GM04503 (cell line): ENCODE measurements at places on chromosomes 1 and 21.

- no peak for DNase-seq
Measured at GRCh38 chr1:160149233-160149632, 2.2 kb upstream of the ATP1A4 start.

- DNase-seq, result no peak
Measured at GRCh38 chr1:162224267-162224666, 152.4 kb downstream of the SPATA46 start.

DNA sequence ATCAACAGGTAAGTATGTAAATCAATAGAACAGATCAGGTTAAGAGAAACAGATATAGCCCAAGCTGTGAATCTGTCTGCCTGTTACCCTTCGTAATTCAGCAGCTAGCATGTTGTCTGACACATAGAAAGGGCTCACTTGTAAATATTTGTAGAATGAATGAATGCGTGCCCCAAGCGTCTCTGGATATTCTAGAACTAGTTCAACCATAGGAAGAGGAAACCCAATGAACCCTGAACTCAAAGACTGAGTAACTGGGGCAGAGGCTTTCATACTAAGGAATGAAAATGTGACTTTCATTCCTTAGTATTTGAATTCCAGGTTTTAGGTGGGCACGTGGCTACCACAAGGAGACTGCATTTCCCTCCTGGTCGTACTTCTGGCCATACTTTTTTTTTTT lies 60.1 kb upstream of the SMYD2 start:
- no peak for DNase-seq

- no peak for DNase-seq
Measured at GRCh38 chr1:167800251-167800650, 78.5 kb downstream of the MPZL1 start.

DNA sequence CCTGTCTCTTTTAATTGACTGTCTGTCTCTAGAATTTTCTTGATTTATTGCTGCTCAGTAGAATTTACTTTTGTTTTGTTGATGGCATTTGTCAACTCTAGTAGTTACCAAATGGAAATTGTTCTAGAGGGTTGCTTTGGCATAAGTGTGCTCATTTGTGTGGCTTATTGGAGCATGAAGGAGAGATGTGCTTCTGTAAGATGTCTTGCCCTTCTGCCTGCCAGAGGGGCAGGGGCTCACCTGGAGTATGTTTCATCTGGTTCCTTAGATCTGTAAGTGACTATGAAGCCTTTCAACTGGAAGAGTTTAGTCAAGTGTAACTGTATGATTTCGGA lies 345.5 kb downstream of the DISC1 start:
- DNase-seq, result no peak

DNA sequence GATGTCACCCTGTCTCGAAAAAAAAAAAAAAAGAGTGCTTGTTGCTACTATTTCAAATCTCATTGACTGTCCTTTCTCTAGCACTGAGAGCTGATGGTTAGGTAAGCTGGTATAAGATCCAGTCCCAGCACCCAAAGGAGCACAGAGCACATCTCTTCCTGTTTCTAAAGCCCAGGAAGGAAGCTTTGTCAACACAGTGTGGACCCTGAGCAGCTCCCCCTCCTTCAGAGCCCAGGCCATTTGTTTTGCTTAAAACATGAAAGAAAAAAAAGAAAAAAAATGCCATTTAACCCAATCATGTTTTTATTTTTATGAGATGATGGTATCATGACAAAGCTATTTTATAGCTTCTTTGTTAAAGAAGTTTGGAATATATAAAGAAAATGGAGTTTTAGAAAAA lies 184.1 kb upstream of the DUSP10 start:
- no peak for DNase-seq

DNA sequence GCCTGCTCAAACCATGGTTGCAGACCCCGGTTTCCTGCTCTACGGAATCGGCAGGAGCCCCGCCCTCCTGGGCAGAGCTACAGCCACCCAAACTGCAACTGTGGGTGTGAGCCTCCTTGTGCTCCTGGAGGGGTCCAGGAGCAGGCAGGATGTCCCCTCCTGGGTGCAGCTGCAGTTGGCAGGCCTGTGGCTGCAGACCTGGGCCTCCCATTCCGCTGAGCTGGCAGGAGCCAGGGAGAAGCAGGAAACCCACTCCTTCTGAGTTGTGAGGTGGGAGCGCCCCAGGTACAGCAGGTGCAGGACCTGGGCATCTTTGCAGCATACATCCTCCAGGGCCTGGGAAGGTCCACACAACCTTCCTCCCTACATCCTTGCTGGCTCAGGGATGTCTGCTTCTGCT lies 578.7 kb upstream of the USP24 start:
- no peak for DNase-seq

DNA sequence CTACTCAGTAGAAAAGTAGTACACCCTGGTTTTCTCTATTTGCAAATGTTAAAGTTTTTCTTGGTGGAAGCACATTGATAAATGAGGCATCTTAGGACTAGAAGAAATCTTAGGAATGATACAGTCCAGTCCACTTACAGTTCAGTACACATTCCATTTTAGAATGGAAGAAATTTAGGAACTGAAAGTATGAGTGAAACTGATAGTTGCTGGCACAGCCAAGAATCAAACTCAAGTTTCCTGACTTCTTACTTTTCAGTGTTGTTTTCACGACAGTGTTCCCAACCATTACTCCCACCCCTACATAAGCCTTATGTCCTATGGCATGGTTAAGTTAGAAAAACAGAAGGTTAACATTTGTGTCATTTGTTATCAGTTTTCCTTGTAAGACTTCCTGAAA lies 258.5 kb downstream of the BACH1 start:
- no peak for DNase-seq

DNA sequence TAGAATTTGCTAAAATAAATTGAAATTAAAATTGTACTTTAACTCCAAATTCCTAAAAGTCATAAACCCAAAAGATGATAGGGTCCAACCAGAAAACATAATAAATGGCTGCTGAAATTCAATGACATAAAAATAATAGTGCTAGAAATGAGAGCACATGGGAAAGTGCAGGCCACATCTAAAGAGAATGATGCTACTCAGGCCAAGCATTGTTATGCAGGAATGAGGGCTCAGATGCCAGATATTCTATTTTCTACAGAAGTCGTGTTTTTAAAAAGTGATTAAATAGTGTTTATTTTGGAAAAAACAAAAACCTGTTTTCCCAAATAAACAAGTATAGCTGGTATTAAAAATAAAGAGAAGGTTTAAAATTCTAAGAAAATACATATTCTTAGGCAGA lies 234.4 kb downstream of the KCNT2 start:
- DNase-seq, result no peak

DNA sequence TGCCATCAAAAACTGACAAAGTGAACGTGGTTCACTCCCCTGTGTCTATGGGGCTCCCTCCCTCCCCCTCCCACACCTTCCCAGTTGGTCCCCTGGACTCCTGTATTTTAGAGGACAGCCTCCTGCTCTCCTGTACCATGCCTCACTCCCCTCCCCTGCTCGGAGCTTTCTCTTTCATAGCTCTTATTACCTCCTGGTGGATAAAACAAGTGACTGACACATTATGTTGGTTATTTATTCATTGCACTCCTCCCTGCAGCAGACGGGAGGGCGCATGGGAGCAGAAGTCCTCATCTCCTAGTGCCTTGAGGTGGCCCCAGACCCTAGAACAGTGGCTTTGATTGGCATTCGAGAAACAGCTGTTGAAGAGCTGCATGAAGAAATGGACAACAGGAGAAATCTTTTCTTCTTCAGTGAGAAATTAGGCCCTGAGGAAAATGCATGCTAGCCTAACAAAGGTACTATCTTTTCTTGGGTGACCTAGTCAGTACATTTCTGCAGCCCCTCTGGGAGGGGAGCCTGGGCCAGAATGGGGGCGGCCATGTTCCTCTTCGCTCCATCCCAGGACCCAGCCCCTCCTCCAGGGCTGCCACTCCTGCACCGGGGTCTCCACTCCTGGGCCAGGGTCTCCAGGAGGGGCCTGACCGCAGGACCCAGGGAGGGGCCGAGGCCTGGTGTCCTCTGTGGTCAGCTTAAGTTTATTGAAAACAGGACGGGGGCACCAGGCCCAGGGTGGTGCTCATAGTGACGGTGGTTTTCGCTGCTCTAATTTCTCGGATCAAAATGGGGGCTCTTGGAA lies 1.2 kb upstream of the TFF1 start:
- DNase-seq, result no peak

DNA sequence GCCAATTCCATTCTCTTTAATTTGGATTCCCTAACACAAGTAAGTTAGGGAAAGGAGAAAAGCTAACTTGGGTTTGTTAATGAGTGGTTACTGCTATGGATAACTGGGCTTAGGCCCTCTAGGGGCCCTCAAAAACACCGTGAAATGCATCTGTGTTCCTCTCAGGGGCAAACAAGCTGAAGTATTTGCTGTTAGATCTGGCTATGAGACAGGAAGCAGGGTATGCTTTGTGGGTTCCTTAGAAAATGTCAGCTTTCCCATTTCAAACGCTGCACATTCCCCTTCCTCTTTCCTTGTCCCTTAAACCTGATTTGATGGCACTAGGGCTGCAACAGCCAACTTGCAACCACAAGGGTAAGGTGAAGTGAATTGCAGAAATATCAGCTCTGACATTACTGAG lies 5.7 kb upstream of the CAP1 start:
- DNase-seq, result no peak

- no peak for DNase-seq
Measured at GRCh38 chr21:26790296-26790695, 54.9 kb downstream of the ADAMTS1 start.

DNA sequence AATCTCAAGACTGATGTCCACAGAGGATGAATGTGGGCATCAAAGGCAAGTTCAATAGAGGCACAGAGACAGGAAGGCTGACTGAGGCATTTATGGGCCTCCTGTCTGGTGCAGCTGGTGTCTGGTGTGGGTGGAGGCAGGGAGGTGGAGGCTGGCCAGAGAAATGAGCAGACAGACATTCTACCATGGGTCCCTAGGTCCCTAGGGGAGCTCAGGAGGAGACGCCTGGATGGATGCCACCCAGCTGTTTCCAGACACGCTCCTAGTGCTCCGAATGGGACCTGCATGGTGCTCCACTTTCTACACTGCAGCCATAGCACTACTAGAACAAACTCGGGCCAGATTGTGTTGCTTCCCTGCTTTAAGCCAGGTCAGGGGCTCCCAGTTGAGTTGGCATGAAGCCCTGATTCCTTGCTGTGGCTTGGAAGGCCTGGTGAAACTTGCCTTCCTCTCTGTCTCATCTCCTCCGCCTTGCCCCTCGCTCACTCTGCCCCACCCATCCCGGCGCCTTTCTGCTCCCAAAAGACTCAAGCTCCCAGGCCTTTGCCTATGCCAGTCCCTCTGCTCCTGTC lies 25.3 kb downstream of the PADI2 start:
- no peak for DNase-seq

- no peak for DNase-seq
Measured at GRCh38 chr1:240385551-240385950, 226.4 kb downstream of the GREM2 start.

- no peak for DNase-seq
Measured at GRCh38 chr1:60431593-60431992, 358.0 kb upstream of the C1orf87 start.
